ENCODE measurements at places on chromosomes 7 and 10.

GRCh38 chr7:10579561-10579960 is 394.1 kb upstream of the PHF14 start:
- DNase-seq: no peak

GRCh38 chr7:129779602-129780256 is 168.2 kb downstream of the NRF1 start:
- peak; percentile 81 for DNase-seq

DNA sequence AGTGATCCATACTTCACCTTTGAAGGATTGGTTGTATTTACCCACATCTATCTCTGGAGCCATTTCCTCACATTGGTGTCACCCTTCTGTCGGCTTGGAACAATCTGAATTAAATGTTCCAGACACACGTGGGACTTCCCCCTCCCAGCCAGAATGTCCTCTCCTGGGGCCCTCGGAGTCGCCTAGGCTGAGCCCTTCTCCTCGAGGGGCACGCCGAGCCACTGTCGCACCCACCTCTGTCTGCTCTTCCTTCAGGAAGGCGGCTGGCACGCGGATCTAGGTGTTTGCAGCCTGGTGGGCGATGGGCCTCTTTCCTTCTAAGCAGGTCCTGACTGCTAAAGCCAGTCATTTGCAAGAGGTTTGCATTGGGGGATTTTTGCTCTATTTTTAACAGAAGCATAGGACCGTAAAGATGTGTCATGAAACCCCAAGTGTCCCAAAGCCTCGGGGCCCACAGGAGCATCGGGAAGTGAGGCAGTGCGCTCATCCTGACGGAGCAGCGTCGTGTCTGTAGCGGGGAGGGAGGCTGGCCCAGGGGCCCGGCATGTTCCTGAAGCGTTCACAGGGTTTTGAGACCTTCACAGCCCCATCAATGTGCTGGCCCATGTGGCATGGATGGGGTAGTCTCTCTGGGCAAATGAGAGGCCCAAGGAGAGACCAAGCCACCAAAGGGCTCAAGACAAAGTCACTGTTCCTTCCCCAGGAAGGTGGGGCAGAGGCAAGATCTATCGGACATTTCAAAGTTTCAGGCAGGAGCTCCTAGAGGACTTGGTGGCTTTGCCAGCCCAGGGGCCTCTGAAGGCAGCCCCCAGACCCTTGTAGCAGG is 86.7 kb downstream of the RGS10 start:
- no peak for DNase-seq

DNA sequence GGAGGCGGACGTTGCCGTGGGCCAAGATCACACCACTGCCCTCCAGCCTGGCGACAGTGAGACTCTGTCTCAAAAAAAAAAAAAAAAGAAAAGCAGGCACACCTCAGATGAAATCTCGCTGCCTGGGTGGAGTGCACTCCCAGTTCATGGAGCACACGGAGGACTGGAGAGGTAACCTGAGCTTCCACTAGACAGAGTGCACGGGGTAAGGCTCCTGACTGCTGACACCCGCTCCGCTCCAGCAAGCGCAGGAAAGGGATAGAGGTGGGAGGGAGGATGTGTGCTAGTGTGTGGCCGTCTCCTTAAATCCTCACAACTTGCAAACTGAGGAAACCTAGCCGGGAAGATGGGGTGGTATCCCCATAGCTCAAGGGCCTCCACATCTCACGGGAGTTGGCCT is 50.8 kb downstream of the FAM53B start:
- DNase-seq: no peak

- DNase-seq: no peak
These were observed 597 bp downstream of the APBB1IP start for GRCh38 chr10:26438534-26439341.

GRCh38 chr10:71036297-71036966 is 148.1 kb upstream of the PCBD1 start:
- no peak for DNase-seq

DNA sequence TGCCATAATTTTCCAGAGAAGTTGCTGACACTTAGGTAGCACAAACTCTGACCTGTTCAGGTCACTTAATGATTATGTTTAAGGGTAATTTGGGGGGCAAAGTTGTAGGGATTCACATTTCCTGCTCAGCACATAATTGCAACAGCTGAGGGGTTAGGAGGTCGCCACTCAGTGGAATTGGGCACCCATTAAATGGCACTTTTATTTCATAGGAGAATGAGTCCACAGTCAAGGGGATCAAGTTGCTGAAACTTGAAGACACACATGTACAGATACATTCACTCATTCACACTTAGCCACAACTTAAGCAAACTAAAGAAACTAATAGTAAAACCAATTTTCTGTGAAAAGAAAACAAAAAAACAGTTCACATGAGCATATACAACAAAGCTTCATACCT is 1.5 kb downstream of the PCDH15 start:
- no peak for DNase-seq

DNA sequence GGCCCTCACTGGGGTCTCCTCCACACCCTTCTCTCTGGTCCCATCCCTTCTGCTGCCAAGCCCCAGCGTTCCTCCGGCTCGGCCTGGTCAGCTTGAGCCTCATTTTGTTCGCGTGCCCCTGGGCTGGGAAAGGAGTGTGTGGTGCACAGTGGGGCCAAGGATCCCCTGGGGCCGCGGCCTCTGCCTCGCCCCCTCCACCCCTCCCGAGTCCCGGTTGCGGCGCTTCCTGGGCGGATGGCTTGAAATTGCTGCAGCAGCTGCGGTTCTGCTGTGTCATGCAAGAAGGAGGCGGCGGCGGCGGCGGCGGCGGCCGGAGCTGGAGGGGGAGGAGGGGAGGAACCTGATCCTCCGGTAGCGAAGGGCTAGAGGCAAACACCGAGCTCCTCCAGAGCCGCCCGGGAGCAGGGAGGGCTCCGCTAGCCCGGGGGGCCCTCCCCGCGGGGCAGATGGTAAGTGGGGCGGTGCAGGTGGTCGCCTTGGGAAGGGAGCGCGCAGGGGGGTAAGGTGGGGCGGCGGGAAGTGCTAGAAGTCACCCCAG is 217.8 kb upstream of the MKLN1 start:
- DNase-seq: peak; percentile 66

- DNase-seq: no peak
These were observed 3.7 kb upstream of the MCU start for GRCh38 chr10:72688208-72688651.

GRCh38 chr10:30671026-30671616 is 41.6 kb upstream of the LYZL2 start:
- peak; percentile 11 for DNase-seq

- no peak for DNase-seq
These were observed 17.2 kb upstream of the FGFR2 start for GRCh38 chr10:121615435-121615793.

- DNase-seq: no peak
These were observed 1.6 kb upstream of the GPRIN2 start for GRCh38 chr10:46558122-46558391.
